ENCODE measurements at places on chromosomes 2 and 18.

GRCh38 chr2:76862901-76863300, 659.3 kb downstream of the LRRTM4 start:
- DNase-seq, result no peak

DNA sequence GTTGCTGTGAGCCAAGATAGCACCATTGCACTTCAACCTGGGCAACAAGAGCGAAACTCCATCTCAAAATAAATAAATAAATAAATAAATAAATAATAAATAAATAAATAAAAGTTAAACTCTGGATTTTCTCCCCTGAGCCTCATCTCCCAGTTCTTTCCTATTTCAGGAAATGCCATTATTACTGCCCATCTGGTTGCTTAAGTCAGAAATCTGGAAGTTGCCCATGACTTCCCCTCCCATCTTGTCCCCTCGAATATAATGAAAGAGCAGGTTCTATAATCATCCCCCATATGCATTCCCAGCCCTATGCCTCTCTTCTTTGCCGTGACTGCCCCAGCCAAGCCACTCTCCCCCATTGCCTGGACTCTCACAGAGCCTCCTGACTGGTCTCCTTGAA, 4.2 kb upstream of the PSD4 start:
- DNase-seq, result no peak

- no peak for DNase-seq
These were observed 85.9 kb downstream of the CPS1 start for GRCh38 chr2:210642333-210642732.

GRCh38 chr2:58669998-58670397, 428.9 kb upstream of the FANCL start:
- no peak for DNase-seq

DNA sequence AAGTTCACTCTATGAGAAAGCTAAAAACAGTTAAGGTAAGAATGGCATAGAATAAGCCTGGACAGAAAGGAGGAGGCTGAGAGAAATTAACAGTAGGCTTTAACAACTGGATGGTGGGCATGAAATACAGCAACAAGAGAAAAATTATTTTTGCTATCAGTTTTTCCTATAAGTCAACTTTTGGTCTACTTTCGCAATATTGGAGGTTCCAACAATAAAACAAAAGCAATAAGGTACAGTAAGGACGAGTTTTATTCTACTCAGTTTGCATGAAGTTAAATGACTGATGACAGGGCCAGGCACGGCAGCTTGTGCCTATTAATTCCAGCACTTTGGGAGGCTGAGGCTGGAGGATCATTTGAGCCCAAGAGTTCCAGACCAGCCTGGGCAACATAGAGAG, 17.3 kb downstream of the RAB1A start:
- no peak for DNase-seq

GRCh38 chr2:138959031-138959430, 178.8 kb upstream of the NXPH2 start:
- DNase-seq, result no peak

DNA sequence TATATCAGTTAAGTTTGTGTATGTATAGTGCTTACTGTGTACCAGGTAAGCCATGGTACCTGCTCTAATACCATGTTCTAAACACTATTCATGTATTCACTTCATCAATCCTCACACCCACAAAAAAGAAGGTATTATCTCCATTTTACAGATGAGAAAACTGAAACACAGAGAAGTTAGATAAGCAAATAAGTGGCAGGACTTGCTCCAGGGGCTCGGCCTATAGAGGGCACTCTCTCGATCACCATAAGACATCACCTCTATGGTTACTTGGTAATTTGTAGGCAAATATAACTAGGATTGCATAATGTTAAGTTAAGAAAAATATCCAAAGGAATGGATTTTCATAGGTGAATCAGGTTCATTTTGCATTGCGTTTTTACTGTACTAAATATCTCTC, 118.1 kb upstream of the FN1 start:
- DNase-seq, result no peak

GRCh38 chr2:120404274-120404673, 58.3 kb downstream of the INHBB start:
- no peak for DNase-seq

Data from NCI-H1105 (cell line).